ENCODE measurements at places on chromosomes 16 and 17.

DNA sequence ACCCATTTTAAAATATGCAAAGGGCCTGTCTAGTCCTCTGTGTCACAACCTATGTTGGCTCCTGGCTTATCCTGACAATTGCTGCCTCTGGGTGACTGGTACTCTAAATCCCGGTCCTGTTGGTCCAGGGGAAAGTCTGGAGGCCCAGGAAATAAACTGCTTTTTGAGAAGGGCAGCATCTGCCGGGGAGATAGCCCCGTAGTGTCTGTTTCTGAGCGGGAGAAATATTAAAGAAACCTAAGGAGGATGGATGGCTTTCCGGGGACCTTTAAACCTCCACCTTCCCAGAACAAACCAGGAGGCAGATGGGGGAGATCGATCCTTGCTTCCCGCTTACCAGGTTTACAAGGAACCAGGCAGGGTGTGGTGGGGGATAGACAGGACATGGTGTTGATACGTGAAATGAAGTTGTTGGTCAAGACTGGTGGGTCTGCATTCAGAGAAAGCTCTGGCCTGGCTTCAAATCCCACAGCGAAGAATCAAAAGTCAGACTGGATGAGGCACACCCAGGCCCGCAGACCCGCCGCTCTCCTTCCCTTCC lies 3.8 kb downstream of the HOXB2 start:
- no peak for DNase-seq

DNA sequence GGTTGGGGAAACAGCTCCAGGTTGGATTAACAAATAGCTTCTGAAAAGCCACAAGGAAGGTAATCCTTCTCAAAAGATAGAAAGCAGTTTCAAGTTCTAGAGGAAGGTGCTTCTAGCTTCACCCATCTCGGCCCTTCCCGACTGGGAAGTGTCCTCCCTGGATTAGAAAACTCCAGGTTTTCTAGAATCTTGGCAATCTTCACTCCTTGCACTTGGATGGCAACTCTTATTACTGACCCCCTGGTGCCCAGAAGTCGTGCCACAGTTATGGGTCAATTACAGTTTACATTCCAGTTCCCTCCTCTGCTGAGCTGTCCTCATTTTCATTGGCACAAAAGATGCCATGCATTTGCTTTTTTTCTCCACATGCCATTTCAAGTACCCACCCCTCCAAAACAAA lies 65.6 kb downstream of the SMG6 start:
- DNase-seq = no peak

GRCh38 chr16:47970291-47970931 lies 185.4 kb downstream of the ABCC12 start:
- DNase-seq = no peak

DNA sequence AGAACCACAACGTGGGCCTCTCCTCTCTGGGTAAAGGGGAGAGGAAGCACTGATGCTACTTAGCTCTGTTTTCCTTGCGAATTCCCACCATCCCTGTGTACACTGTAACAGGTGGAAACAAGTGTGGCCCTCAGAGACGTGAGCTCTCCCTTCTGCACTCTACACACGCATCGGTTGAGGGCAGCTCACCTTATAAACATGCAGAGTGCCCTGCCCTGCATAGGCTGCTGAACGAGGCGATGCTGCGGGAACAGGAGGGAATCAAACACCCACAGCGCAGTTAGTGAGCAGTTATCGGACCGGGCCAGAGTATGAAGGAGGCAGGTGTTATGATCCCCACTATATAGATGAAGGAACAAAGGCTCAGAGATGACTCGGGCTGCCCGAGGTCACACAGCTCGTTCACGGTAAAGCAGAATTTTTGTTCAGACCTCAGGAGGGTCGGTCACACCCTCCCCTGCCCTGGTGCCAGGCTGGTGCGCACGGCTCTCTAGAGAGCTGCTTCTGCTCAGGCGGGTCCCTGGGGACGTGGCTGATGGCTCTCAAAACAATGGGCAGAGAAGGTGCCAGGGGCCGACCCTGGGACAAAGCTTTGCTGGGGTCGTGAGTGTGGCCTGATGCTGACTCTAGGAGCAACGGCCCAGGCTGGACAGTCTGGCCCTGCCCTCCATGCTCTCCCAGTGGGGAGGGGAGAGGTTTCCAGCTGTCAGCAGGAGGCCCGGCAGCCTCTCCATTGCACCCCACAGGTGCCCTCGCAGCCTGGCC lies 68.5 kb downstream of the RPH3AL start:
- peak; percentile 8 for DNase-seq

- no peak for DNase-seq
Measured at GRCh38 chr17:72604518-72604917, 483.7 kb downstream of the SOX9 start.

GRCh38 chr17:81821603-81822311 lies 11.3 kb downstream of the MCRIP1 start:
- DNase-seq = peak; percentile 55

GRCh38 chr17:73030995-73031394 lies 61.5 kb downstream of the SLC39A11 start:
- DNase-seq = no peak

DNA sequence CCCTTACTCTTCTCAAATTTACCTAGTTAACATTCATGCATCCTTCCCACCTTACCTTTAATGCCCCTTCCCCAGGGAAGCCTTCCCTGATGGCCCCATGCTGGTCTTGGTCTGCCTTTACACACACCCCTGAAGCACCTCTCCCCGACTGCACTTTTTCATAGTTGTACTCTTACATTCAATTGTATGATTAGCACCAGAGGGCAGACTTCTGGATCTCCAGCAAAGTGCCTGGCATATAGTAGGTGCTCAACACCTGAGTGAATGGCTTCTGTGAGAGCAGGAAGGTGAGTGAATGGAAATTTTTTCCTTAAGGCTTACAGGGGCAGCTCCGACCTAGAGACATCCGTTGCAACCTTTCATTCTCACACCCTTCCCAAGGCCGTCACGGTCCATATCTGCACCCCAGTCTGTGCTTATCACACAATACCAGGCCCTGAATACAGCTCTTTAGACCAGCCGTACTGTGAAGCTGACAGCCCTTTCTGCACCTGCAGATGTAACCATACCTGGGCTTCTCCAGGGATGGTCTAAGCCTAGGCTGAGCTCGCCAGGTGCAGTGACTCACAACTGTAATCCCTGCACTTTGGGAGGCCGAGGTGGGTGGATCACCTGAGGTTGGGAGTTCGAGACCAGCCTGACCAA lies 4.4 kb downstream of the PGAP3 start:
- DNase-seq = no peak

GRCh38 chr17:47987240-47987835 lies 16.4 kb downstream of the CDK5RAP3 start:
- no peak for DNase-seq

DNA sequence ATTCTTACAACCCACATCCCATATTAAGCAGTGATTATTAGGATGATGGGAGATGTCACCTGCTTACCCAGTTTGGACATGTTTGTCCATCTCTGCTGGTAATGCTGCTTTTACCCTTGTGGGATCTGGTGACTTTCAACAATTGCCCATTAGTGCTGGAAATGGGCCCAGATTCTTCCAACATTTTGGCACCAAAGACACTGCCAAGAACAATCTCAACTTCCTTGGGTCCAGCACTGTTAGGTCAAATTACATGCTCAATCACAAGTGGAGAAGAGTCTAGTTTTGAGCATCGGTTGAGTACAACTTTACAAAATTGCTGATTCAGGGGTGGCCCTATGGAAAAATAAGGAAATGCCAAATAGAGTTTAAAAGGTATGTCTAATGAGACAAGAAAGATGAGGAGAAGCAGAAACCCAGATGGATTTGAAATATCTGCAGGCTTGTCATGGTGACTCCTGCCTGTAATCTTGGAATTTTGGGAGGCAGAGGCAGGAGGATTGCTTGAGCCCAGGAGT lies 13.0 kb upstream of the ZFP3 start:
- no peak for DNase-seq

- peak; percentile 19 for DNase-seq
Measured at GRCh38 chr17:51056813-51057510, 63.7 kb downstream of the SPAG9 start.

DNA sequence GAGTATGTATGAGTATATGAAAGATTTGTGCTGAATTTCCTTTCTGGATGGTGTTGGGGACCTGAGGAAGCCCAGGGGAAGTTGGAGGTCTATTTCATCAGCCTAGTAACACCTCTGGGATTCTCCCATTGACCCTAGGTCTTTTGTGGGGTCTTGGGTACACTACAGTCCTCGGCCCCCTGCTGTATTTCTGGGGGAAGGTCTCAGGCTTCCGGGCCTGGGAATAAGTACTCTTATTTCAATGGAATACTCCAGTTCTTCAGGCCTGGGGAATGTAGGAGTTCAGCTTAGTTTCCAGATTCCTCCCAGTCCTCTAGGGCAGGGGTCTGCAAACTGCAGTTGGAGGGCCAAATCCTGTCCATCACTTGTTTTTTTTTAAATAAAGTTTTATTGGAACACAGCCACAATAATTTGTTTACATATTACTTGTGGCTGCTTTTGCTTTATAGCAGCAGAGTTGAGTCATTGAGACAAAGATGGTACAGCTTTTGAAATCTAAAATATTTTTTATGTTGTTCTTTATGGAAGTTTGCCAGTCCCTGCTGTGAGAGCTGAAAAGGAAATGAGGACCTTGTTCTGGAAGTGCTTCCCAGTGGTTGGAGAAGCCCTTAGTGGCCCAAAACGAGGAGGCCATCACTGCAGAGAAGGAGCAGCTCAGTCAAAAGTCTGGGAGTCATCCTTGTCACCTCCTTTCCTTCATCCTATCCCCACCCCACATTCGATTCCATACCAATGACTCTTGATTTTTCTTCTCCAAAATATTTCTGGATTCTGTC lies 142.5 kb upstream of the HS3ST2 start:
- DNase-seq = no peak

GRCh38 chr17:58446086-58446485 lies 28.8 kb upstream of the RNF43 start:
- DNase-seq = no peak

DNA sequence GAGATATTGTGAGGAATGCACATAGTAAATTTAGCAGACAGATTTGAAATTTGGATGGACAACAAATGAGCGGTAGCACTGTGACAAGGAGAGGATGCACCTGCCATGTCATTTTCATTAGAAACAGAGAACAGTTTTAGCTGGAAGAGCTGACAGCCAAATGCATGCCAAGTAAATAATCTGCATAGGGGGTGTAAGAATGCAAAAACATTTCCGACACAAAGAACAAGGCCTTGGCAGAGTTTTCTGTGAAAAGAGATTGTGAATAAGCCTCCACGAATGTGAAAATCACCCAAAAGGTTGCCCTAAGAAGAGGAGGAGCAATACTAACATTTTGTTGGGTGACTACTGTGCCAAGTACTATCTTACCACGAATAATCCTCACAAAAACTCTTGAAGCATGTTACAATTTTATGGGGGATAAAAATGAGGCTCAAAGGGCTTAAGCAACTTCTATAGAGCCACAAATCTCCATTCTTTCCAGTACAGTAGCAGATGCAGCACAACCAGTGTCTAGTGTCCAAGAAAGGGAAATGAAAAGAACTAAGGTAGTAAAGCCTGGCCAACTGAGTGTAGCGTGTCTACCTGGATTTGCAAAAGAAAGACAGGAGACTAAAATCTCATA lies 28.3 kb downstream of the TMEM100 start:
- no peak for DNase-seq

DNA sequence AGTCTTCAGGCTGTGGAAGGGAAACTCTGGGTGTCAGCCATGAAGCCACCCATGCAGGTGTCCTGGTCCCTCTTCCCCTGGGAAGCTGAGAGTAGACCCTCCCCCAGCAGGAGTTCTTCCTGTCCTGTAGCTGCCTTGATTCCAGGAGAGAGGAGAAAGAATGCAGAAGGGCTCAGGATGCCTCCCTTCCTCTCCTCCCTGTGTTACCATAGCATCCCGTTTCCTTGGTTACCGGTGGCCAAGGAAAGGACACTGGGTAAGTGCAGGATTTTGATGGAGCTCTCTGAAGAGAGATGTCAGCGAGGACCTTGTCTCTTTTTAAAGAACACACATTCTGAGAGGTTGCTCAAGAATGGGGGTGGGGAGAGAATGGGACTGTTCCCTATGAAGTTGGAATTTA lies 304.1 kb upstream of the N4BP1 start:
- DNase-seq = no peak

DNA sequence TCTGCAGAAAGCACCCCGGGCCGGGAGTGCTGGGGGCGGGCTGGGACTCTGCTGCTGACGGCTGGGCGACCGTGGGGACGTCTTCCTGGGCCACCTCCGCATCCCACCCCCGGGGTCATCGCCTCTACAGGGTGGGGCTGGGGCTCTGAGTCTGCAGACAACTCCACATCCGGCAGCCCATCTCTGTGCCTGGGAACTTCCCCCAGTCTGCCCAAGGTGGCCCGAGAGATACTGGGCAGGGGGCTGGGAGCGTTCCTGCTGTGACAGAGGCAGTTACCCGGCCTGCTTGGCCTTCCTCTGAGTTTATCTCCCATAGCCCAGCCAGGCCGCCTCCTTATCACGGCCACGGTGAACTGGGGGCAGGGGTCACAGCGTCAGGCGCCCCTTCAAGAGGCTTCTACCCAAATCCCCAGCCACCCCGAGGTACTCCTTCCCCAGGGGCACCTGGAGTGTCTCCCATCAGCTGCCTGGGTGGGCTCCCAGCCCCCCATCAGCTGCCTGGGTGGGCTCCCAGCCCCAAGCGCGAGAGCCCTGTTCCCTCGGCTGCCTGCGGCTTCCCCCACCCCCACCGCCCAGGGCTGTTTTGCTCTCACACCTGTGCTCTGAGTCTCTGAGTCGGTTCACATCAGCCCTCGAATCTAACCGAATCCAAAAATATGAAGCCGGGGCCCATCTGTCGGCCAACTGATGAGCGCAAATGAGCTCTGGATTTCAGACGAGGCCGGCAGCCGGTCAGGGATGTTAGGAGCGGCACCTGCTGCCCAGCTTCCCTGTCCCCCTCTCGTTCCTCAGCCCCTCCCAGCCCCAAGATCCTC lies 15.6 kb upstream of the CBFA2T3 start:
- no peak for DNase-seq

DNA sequence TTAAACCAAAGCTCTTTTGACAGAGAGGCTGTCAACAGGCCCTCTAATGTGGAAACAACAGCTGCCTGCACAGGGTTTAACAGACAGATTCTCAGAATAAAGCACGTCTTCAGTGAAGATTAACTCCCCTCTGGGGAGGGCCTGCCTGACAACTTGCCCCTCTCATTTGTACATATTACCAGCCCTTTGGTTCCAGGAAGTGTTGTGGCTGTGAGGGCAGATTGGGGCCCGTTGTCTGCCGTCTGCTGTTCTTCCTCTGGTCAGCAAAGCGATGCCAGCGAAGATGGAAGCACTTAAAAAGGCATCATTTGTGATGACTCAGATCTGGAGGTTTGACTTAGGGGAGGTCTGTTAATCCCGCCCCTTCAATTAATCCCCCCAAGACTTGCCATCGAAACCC lies 177.0 kb upstream of the IRX6 start:
- no peak for DNase-seq

- no peak for DNase-seq
Measured at GRCh38 chr16:66746048-66746447, 5.4 kb downstream of the DYNC1LI2 start.
